HEK293T (cell line): ENCODE measurements at places on chromosomes 12 and 14.

DNA sequence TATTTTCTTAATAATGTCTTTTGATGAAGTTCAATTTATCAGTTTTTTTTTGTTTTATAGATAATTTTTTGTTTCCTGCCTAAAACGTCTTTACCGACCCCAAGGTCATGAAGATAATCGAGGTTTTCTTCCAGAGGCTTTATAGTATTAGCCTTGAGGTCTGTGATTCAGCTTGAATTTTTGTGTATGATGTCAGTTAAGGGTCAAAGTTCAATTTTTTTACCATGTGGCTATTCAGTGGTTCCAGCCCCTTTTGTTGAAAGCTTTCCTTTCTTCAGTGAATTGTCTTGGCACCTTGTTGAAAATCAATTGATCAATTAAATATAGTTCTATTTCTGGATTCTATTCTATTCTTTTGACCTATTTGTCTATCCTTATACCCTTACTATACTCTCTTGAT is 3.2 kb upstream of the MGST1 start:
- no peak for DNase-seq

DNA sequence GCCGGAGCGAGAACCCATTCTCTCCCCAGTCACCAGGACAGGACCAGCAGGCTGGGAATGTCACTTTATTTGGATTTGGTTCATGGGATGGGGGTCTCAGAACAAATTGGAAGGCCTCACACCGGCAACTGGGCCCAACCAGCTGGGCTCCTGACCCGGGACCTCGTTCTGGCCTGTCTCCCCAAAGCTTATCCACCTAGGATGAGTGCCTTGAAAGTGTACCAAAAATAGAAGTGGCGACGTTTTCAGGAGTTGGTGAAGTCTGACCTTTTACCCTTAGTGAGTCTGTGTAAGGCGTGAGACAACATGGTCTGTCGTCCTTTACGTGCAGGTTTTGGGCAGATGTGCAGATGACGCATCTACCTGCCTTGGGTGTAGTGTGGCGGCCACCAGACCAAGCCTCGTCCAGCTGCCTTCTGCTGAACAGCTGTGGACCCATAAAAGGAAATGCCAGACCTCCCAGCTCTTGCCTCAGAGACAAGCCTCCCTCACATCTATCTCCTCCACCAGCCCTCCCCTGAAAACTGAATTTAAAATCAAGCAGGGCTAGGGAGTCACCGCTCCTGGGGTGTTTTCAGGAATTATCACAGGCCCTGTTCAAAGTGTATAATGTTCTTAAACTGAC is 36.6 kb upstream of the CLMN start:
- no peak for DNase-seq

GRCh38 chr14:95352481-95352880 is 32.8 kb upstream of the CLMN start:
- no peak for DNase-seq

DNA sequence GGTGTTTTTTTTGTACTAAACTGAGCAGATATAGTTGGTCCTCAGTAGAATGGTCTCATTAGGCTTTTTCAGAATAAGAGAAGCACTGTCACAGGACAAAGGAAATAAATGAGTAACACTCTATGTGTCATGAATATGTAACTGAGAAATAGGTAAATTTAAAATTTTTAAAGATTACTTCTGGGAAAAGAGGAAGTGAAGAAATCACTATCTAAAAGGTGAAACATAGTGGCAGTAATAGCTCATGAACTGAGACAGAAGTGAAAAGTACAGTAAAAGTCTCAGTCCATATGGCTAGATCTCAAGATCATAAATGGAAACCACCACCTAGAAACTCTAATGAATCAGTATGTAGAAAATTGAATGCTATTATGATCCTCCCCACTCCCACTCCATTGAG is 89.3 kb upstream of the TTC7B start:
- DNase-seq = no peak

GRCh38 chr14:103593577-103593976 is 30.8 kb downstream of the COA8 start:
- no peak for DNase-seq

- no peak for DNase-seq
Measured at GRCh38 chr14:50452979-50453705, 56.5 kb upstream of the CDKL1 start.

DNA sequence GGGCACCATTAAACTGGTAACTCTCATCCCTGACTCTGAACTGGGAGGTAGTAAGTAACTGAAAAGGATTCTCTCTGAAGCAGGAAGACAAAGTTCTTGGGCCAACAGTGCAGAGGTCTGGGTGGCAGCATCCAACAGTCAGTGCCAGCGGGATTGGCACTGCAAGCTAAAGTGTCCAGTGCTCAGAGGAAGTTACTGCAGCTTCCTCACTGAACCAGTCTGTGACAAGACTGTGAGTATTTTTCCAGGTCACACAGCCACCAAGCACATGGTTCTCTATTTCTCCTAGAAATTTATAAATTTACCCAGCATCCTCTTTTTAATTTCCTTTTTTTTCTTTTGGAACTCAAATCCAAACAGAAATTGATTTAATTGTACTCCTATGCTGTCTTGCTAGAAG is 81.6 kb upstream of the FAR2 start:
- no peak for DNase-seq

- DNase-seq = no peak
Measured at GRCh38 chr12:80356097-80356496, 87.9 kb upstream of the PTPRQ start.

- no peak for DNase-seq
Measured at GRCh38 chr12:94150240-94151121, 2.1 kb downstream of the PLXNC1 start.

DNA sequence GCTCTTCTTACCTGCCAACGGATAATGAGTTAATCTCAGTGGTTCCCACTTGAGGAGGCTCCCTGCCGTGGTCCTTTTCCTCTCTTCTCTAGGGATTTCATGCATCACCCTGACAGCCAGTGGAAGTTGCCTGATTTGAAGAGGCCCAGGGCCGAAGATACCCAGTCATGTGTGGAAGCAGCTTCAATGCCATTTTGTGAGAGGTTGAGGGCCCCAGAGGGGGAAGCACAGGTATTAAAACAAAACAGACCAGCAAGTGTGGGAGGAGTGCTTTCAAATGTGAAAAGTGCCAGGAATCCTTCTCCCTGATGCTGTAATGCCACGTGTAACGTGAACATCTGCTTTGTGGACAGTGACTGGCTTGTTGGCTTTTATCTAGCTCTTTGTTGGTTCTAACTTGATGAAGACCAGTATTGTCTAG is 1.5 kb downstream of the TCP11L2 start:
- no peak for DNase-seq

- peak; percentile 16 for DNase-seq
Measured at GRCh38 chr12:39047539-39048262, 142.3 kb upstream of the CPNE8 start.

GRCh38 chr12:49261721-49262120 is 3.2 kb upstream of the TUBA1C start:
- no peak for DNase-seq

GRCh38 chr12:14278294-14278953 is 87.1 kb upstream of the ATF7IP start:
- no peak for DNase-seq

DNA sequence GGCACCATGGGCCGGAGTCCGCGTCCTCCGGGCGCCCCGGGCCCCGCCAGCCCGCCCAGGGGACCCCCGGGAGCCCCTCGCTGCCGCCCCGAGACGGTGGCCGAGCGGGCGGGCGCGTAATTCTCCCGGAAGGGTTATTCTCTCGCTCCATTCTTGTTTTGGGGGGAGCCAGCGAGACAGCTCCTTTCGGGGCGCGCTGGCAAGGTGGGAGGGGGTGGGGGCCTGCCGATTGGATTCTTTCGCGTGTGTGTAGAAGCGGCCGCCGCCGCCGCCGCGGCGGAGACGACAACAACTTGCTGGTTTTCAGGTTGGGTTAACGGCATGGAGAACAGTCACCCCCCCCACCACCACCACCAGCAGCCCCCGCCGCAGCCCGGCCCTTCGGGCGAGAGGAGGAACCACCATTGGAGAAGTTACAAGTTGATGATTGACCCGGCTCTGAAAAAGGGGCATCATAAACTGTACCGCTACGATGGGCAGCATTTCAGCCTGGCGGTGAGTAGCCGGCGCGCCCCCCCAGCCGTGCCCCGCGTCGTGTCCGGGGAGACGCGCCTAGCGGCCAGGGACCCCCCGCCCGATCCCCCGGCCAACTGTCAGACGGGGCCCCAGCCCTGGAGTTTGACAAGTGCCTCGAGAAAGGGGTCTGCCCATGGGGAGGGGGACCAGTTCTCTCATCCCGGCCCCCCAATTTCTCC is 755 bp downstream of the SETD1B start:
- DNase-seq = no peak

DNA sequence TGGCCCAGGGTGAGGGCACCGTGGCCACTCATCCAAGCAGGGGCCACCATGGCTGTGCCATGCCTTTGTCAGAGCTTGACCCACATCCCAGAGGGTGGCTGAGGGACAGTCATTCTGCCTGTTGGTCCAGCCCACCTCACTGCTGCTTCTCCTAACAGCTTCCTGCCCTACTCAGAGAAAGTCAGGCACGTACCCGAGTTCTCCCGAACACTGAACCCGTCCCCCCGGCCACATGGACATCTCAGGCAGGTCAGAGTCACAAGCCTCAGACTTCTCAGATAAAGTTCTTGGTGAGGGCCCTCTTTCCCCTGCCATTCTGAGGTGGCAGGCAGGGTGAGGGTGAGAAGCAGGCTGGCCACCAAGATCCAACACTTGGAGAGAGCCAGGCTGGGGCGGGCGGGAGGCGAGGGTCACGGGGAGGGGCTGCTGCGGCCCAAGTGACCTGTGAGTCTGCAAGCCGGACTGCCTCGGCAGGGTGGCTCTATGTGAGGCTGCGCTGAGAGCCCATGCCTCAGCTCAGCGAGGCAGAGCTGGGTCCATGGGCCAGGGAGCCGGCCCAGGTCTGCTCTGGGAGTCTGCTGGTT is 317.8 kb downstream of the TMEM121 start:
- no peak for DNase-seq

- no peak for DNase-seq
Measured at GRCh38 chr14:94538070-94538740, 23.0 kb upstream of the SERPINA4 start.

GRCh38 chr12:116559162-116559935 is at the start of gene MAP1LC3B2:
MAP1LC3B2 (plus strand) TSS chr12:116559381; CDS start chr12:116575943, 16,562 bp downstream.
- DNase-seq = no peak

GRCh38 chr12:1834186-1834925 is 14.0 kb downstream of the LRTM2 start:
- no peak for DNase-seq

DNA sequence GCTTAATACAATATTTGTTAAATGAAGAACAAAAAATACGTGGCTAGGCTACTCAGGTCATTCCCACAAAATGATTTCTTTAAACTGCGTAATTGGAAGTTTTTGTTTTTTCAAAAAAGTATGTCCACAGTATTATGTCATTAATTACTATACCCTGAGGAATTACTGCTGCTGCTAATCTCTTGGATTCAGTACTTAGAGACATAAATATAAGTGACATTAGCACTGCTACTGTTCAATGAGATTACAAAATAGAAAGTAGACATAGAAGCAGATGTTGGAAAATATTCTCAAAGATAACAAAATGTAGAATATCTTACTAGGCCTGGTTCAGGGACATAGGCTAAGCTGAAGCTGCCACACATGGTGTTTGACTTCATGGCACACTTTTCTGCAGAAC is 36.3 kb downstream of the HMGA2 start:
- DNase-seq = no peak

DNA sequence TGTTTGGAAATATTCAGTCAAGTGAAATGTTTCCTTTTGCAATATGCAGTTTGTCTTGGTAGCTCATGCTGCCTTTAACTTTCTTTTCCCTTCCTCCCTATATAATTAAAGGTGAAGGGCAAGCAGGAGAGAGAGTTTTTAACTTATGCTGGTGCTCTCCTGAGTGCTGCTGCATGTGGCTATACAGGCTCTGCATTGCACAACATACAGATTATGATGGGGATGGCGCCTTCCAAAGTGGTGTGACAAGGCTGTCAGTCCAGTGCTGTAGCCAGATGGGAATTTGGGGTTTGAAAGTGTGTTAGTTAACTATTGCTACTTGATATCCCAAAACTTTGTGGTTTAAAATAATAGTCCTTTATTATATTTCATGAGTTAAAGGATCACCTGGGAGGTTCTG is 199.0 kb downstream of the ATP23 start:
- no peak for DNase-seq

DNA sequence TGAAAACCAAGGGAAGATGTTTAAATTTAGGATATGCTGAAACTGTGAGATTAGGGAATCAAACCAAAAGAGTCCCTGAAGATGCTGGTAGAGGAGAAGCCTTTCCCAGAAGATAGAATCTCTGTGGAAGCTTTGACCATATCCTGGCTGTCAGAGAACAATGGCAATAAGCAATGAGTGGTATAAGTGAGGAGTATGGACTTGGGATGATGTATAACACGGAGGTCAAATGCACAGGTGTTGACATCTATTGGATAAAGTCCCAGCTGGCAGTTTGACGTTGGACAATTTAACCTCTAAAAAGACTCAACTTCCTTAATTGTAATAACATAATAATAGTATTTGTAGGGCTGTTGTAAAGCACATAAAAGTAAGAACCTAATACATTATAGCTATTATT is 30.1 kb upstream of the CLEC14A start:
- no peak for DNase-seq

GRCh38 chr12:66627988-66628317 is 50.9 kb downstream of the GRIP1 start:
- DNase-seq = no peak

DNA sequence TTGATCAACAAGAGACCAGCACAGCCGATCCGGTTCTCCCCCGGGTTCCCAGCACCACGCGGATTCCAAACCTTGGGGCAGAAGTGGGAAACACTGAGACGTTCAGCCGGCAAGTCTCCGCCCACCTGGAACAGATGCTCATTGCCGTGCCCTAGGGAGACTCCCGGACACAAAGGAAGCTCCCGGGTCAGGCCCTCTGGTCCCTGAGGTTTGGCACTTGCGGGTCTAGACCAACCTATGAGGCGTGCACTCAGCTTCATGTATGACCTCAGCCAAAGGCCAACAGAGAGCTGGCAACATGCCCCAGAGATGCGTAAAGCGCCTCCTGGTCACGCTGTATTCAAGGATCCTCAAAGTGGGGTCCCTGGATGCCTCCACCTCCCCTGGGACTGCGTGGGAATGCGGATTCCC is 2.5 kb downstream of the RIMBP2 start:
- no peak for DNase-seq

GRCh38 chr12:127046467-127046866 is 1220.5 kb upstream of the TMEM132C start:
- no peak for DNase-seq

DNA sequence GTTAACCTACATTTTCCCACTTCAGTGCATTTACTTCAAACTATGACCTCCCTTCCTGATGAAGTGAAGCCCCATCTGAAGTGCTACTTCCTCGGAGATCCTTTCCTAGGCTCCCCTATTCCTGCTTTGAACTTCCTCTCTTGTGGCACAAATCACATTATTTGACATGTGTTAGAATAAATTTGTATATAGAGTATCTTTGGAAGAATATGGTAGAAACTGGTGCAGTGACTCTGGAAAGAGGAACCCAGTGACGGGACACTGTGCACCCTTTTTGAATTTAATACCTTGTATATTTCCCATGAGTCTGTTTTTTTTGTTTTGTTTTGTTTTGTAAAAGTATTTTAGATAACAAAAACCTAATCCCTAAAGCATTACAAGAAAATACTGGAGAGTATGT is 66.4 kb upstream of the SRSF5 start:
- no peak for DNase-seq
